ENCODE measurements at places on chromosomes 16 and 17.

GRCh38 chr17:40341808-40342503 is 22.6 kb downstream of the GJD3 start:
- DNase-seq, result peak; percentile 72

DNA sequence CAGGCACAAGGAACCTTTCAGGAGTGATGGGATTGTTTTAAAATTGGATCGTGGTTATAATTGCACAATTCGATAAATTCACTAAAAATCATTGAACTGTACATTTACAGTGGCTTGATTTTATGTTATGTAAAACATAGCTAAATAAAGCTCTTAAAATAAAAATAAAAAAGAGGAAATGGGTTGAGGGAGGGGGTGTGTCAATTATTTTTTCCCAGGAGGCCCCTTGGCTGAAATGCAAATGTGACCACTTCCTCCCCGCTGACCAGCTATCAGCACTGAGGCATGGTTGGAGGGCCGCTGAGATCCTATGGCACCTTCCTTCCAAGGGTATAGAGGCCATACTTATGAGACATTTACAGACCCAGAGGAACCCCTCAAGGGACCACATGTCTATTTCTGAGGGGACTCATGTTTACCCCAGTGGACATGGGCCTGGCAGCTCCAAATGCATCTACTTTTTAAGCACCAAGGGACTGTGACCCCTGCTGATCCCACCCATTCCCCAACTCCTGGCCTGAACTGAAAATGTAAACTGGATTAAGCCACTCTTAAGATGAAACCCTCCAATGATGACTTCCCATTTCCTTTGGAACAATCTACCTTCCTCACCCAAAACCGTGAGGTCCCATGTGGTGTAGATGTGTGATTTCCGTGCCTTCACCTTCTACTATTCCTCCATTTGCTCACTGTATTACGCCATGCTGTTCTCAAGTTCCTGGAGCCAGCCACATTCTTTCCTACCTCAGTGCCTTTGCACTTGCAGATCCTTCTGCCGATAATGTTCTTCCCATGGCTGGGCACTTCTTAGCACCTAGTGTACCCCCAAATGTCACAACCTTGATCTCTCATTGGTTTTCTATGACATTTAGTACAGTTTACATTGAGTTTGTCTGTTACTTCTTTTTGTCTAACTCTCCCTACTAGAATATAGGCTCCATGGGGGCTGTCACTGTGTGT is 2.8 kb upstream of the IL21R start:
- no peak for DNase-seq

GRCh38 chr16:15777533-15778203 is 79.2 kb downstream of the MYH11 start:
- DNase-seq, result peak; percentile 28

GRCh38 chr16:48244863-48245195 is 729 bp downstream of the LONP2 start:
- no peak for DNase-seq

DNA sequence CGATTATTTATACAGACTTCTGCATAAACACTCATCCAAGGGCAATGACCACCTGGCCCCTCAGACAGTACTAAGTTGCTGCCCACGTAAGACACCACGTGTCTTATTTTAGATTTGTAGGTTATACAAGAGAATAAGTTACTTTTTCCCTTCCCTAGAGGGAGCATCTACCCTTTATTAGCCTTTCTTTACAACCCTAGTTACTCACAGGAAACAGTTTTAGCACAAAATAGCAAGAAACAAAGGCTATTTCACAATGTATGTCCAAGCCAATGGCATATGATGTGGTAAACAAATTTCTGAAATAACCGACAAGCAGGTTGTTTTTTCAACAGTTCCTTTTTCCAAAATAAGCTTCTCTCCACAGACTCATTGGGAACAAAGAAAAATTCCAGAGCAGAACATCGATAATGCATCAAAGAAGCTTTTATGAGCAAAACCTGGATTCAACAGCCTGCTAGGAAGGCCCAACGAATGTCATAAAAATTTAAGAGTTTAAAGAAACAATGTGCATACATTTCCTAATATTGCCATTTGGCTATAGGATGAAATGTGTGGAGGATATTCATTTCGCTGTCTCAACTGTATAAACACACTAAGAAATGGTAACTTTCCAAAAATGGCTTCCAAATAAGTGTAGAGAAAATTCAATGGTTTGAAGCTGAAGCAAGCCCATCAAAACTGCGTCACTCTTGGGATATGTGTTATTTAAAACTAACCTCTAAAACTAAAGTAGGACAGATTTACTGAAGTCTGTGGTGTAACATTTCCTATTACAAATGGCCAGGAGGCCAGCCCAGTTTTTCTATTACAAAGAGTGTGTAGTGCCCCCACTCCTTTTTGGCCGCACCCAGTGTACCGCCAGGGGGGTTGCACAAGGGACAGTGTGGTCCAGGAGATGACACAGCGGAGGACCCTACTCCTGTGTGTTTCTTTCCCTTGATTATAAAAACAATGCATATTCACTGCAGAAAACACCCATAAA is 50.4 kb upstream of the ERN1 start:
- peak; percentile 86 for DNase-seq

GRCh38 chr17:59328601-59329000 is 2.9 kb upstream of the YPEL2 start:
- DNase-seq, result no peak

DNA sequence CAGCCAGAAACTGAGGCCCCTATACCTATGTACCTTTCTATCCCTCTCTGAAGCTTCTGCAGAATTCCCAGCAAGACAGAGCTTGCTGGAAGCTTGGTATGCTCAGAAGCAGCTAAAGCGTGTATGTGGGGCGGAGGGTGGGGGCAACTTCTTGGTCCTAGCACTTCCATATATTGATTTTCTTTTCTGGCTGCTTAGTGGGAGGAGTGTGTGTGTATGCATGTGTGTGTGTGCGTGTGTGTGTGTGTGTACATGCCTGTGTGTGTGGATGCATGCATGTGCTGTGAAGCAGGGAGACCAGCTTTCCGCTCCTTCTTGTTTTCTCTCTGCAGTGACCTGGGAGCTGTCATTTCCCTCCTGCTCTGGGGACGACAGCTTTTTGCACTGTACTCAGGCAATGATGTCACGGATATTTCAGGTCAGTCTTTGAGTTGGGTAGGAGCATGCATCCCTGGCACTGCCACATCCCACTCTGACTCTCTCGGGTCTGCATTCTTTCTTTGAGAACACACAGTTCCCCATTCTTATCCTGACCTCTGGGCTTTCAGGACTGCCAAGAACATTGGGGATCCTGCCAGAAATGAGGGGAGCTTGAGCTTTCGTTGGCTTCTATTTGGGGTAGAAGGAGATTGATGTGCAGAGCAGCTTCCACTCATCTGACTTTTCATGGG is 10.7 kb downstream of the HPR start:
- no peak for DNase-seq

GRCh38 chr16:749010-749409 is 8.2 kb upstream of the CIAO3 start:
- DNase-seq, result no peak

- DNase-seq, result no peak
These were observed 961 bp downstream of the AMFR start for GRCh38 chr16:56424404-56424764.

DNA sequence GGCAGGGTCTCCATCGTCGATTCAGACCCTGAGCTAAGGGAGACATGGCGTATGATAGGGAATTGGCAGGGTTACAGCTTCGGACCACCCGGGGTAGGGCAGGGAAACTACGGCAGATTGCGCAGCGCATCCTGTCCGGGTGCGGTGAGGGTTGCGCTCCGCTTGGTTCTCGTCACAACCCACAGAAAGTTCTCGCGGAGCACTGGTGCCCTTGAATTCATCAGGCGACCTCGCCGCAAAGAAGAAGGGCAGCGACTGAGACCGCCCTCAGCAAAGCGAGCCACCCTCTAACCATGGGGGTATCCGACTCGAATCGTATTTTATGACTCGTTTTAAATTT is 1.2 kb downstream of the HS3ST3B1 start:
- no peak for DNase-seq

- no peak for DNase-seq
These were observed 457.2 kb upstream of the CDH11 start for GRCh38 chr16:65579050-65579449.

- DNase-seq, result no peak
These were observed 418.9 kb upstream of the C16orf82 start for GRCh38 chr16:26647870-26648269.

GRCh38 chr17:73630965-73631595 is 13.2 kb downstream of the SDK2 start:
- no peak for DNase-seq

- no peak for DNase-seq
These were observed 479.0 kb downstream of the XYLT1 start for GRCh38 chr16:16991711-16992110.

- no peak for DNase-seq
These were observed 251.1 kb downstream of the SEC14L1 start for GRCh38 chr17:77391668-77392375.

GRCh38 chr17:67164302-67164701 is 80.7 kb downstream of the HELZ start:
- no peak for DNase-seq

DNA sequence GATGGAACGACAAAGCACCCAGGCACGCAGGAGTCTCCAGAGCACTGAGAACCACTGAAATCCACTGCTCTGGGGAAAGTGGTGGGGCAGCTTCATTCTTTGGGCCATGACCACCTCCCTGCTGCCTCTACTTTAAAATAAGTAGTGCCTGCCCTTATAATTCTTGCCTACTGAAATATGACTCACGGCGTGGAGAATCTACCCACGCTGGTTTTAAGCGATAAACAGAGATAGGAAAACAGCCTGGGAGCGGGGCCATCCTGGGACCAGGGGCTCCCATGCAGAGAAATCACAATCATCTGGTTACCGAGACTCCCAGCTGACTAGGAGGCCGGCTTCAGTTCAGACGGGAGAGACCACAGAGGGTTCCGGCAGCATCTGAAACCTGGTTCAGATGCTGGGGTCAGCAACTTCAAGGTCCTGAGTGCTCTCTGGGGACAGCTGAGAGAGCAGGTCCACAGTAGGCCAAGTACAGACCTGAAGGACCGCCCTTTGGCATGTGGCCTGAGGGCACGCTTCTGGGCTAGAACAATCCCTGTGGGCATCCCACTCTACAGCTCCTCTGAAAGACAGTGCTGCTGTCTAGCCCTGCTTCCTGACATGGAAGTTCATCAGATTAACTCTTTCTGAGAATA is 8.6 kb upstream of the DHRS13 start:
- DNase-seq, result no peak

GRCh38 chr16:74874123-74874522 is 99.5 kb upstream of the FA2H start:
- DNase-seq, result no peak

DNA sequence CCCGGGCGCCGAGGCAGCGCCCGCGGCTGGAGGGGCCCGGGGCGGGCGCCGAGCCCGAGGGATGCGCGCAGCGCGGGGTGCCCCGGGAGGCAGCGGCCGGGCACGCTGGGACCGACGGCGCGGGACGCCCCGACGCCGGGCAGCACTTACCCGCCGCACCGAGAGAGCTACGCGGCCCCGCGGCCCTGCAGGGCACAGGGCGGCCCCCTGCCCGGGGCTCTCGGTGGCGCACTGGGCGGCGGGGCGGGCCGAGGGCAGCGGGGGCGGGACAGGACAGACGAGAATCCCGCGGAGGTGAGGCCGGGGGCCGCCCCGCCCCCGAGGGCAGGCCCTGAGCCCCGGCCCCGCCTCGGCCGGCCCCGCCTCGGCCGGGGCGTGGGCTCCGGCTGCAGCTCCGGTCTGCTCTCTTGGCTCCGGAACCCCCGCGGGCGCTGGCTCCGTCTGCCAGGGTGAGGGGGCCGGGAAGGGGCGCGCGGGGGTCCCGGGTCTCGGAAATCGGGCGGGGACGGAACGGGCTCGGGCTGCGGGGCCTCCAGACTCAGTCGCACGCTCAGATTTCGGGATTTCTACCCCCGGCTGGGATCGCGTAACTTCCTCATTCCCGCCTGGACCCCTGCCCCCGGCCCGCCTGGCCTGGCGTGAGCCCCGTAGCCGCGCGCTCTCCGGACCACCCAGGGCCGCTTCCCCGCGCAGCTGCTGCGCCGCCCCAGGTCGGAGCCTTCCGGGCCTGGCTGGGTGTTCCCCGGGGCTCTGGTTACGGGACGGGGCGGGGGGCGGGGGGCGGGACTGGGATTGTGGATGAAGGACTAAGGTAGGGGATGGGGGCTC is at the start of gene PLD2:
TSS of gene PLD2 (plus strand) at position 376 of the 828 bp plus-strand sequence. CDS start 621 bp downstream, outside the sequence.
- peak; percentile 84 for DNase-seq

DNA sequence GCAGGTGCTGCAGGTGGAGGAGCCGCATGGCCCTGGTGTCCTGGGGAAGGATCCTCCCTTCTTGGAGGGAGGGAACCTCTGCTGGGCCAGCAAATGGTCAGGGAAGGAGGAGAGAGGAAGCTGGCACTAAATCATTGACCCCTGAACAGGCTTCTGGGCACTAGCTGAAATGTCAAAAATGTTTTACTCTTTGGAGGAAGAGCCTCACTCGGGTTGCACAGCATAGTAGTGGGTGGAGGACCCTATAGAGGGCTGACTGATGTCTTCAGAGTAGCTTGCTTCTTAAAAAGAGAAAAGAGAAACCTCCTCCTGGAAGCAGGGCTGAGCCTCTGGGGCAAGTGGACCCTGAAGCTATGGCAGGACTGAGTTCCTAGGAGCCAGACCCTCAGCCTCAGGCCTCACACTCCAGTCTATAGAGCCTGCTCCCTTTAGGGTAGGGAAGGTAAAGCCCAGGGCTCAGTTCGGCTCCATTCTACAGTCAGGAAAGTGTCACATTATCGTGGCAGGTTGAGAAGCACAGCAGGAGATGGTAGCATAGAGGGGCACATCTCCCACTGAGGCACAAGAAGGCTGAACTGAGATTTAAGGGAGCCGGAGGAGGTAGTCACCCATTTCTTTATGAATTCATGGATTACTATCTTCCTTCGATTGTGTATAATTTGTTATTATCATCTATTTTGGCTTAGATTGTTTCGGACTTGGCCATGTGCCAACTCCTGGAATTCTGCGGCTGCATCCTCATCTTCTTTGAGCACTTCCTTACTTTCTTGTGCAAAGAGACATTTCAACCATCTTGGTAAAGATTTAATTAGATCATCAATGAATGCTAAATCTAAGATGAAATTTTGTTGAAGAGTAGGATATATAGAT is 7.3 kb upstream of the CUEDC1 start:
- no peak for DNase-seq

GRCh38 chr16:72800524-72801161 is 247.3 kb downstream of the ZFHX3 start:
- DNase-seq, result no peak

DNA sequence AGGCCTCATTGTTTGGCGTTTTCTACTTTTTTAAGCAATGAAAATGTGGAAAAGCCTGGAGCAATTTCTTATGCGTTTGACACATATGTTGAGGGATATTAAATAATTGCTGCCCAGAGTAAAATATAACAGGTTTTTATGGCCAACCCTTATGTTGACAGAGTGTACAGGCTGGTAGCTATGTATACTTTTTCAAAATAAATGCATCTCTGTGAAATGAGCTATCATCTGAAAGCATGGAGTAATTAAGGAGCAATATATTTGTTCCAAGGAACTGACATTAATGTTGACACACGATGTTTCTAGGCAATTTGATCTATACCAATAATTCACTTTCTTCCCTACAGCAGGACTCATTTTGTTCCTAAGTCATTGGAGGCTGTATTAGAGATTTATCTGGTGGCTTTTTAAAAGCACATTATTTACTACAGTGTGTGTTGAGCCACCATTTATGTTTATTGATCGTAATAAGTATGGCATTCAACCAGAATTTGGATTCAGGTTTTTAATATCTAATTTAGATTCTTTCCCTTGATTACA is 11.9 kb upstream of the KRT20 start:
- no peak for DNase-seq
